Effector memory CD4-positive, alpha-beta T cell (primary cell): ENCODE measurements at places on chromosomes 2 and 18.

- no peak for DNase-seq
Observed at GRCh38 chr2:135202751-135203150, 150.7 kb downstream of the RAB3GAP1 start.

DNA sequence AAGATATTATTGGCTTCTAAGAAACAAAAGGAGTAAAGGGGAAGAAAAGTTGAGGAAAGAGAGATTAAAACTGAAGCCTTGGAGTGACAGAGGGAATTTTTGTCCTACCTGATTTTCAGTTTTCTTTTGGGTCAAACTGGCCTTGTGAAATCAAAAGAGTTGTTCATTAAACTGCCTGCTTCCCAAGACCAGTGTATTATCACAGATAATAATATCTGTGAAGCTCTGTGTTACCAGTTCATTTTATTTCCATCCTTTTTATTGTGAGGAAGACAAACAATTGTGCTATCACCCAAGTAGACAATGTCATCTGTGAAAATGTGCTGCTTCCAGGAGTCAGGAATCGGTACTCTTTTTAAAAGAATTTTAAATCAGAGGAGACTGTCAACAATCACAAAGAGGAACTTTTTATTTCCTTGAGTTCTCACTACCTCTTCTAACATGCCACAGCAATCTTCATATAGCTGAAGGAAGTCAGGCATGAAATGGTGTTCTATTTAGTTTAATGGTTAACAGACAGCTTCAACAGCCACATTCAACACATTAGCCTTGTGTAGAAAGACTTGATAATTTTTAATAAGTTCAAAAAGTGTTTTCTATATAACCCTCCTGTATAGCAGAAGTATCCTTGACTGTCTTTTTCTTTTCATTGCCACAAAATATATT is 554.8 kb downstream of the PIK3C3 start:
- no peak for DNase-seq

DNA sequence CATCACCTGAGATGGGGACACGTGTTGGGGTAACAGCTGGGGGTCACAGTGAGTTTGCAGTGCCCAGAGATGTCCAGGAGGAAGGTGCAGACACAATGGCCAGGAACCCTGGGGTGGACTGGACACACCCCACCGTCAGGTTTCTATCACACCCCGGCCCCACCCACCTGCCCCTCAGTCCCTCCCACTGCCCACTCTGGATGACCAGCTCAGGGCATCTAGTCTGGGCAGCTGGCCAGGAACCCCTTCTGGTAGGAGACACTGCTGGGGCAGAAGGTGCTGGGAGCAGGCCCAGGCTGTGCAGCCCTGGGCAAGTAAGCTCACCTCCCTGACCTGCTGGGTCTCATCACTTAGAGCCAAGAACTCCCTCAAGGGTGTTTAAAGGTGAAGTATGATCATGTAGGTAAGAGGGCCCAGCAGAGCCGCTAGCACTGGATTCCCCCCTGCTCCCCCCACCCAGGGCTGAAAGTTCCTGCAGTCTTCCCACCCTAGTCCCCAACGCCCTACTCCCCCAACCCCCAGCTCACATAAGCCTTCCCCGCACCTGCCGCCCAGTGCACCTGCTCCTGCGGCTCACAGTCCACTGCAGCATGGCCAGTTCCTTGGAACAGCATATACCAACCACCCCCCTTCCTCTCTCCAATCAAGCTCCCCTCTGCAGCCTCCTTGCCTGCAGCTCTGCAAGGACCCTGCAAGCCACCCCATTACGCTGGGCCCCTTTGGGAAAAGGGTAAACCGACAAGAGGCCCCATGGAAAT is 17.3 kb downstream of the BIN1 start:
- no peak for DNase-seq

- no peak for DNase-seq
Observed at GRCh38 chr2:46095830-46096229, 201.4 kb upstream of the EPAS1 start.

GRCh38 chr2:109532728-109533076 is 81.1 kb downstream of the SEPTIN10 start:
- no peak for DNase-seq

GRCh38 chr2:85892216-85892944 is 3.6 kb upstream of the ST3GAL5 start:
- no peak for DNase-seq

GRCh38 chr18:5159080-5159479 is 38.0 kb downstream of the AKAIN1 start:
- DNase-seq: no peak

DNA sequence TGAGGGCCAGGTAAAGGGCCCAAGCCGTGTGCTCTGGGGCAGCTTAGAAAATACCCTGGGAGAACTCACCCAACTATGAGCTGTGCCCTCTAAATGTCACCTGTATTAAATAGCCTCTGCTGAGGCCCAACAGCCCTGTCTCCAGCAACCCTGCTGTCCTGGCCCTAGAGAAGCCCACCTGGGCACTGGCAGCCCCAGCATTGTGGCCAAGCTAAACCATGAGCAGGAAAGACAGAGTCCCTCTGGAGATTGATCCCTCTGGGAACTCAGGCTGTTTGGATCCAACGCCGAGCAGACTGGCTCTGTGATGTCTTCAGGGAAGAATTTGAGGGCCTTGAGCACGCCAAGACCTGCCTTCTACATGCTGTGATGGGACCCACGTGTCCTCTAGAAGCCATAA is 126.5 kb downstream of the TTC32 start:
- no peak for DNase-seq

GRCh38 chr2:72135921-72136320 is 11.7 kb downstream of the CYP26B1 start:
- no peak for DNase-seq

- no peak for DNase-seq
Observed at GRCh38 chr2:235813398-235813797, 319.6 kb downstream of the AGAP1 start.

- no peak for DNase-seq
Observed at GRCh38 chr2:158458617-158458920, 1.8 kb downstream of the PKP4 start.

DNA sequence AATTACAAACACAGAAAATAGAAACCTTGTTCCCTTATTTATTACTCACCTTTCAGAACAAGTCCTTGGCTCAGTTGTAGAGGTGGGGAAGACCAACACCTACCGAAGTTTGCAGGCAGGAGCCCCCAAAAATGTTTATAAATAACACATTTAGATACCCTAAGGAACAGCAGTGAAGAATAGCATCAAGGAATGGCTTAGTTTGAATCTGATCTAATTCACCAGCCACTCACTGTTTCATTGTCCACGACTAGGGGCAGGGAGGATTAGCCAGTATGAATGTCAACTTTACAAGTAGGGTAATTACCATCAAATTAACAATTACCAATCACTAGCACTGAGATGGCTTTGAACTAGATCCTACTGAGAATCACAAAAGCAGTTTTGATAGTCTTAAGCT is 65.4 kb downstream of the PRPF40A start:
- no peak for DNase-seq

DNA sequence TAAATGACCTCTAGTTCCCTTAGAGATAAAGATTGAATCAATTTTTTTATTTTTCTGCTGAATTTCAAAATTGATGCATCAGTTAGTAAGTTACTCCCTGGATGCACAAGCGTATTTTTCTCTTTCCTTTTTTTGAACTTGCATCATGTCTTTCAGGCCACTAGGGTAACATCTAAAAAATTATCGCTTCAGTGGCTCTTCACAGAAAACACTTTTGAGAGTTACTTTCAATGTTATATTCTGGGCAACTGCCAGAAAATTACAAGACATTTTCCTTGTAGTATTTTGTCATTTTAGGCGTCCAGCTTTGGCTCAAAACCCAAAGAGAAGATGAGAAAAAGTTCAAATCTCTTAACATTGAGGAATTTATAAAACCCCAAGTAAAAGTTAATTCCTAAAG is 59.8 kb downstream of the DSEL start:
- DNase-seq: no peak

GRCh38 chr2:138157372-138157771 is 193.1 kb downstream of the HNMT start:
- no peak for DNase-seq

DNA sequence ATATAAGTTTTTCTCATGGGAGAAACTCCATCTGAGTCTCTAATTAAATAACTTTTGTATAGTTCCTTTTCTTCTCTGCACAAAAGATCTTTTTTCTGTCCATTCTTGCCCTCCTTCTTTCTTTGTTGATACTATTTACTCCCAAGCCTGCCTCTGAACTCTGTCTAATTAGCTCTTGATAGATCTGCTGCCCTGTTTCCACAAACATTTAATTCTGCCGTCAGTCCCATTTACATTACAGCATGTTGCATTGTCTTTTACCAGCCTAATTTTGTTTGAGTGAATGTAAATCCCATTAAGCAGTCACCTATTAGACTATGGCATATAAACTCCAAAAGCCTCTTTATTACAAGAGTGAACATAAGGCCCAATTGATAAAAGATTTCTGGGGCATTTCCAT is 254.4 kb downstream of the ERBB4 start:
- DNase-seq: no peak

DNA sequence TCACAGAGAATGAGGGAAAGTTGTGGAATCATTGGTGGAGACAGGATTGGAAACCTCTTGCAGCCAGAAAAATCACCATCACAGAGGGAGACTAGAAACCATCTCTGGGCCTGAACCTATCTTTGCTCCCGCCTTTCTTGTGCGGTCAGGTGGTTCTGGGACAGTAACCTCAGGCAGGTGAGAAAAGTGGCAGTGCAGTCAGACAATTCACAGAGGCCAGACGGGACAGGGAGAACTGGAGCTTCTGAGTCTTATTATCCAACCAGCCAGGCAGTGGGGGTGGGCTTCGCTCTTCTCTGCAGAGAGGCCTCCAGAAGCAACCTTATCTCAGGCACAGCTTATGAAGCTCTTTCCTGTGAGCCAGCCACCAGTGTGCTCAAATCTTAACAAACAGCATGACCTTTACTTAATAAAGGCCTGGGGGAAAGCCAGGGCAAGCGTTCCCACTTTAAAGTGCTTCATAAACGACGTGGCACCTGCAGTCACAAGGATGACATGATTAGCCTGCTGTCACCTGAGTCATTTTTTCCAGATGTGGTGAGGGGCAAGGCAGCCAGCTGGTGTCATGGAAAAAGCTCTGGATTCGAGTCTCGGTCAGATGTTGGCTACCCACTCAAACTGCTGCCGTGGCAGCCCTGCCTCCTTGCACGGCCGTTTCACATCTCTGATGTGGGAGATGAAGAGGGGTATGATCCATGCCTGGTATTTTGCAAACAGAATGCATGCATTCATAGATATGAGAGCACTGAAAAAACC is 109.7 kb downstream of the B3GNT2 start:
- no peak for DNase-seq

DNA sequence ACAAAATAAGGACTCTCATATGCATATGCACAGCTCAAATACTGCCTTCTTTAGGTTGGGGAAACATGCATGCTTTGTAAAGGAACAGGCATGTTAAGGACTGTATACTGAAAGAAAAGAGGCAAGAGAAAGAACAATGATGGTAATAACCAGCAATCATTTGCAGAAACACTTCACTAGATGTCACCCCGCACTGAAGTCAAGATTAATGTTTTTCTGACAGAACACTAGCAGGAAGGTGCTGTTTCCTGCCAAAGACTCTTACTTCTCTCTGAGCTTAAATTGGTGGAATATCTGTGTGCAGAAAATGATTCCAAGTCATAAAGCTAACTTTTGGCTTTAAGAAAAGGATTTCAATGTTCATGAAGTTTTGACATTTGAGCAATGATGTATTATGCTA is 19.3 kb upstream of the CSRNP3 start:
- no peak for DNase-seq

- DNase-seq: no peak
Observed at GRCh38 chr2:9029721-9030120, 26.2 kb upstream of the MBOAT2 start.
